ENCODE measurements at places on chromosomes 12 and 14. TPM values are rescaled to one million over a fixed set of nuclear protein-coding genes. Genes with fewer than 3 reads are reported as not detected.

GRCh38 chr12:132336451-132337413 lies 7.3 kb upstream of the GALNT9 start:
- no peak overlapping the region for H3K27ac ChIP-seq
- H3K4me3 ChIP-seq, result no peak overlapping the region
- H3K36me3 ChIP-seq, result no peaks in the 10 kb centered on the region
- DNase-seq, result no peak

DNA sequence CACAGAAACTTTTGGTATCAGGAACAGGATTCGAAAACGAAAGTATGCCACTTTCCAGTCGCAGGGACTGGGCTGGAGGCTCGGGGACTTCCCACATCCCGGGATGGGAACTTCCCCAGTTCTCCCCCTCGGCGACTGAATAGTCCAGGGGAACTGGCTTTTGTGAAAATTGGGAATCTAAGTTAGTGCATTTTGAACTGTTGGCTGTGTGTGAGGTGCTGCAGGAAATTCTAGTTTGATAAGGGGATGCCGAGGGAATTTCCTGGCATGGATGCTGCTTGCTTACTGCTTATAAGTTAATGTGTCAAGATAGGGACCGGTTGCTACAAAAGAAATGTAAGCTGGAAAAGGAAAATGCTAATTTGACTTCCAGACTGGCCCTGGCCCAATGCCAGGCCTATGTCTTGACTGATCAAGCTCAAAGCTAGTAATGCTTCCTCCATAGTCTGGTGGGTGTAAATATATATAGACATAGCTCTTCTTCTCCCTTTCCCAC lies 73.4 kb upstream of the EIF5 start:
- 0 out of 3 replicates have a peak overlapping the region, but pooled peaks have one; percentile 10 for H3K27ac ChIP-seq
- peak; percentile 14 for DNase-seq
- H3K4me3 ChIP-seq, result peak overlapping the region; percentile 39
- 0 out of 2 replicates have a peak, but pooled peaks cover 3% of the 10 kb centered on the region for H3K4me1 ChIP-seq
- H3K36me3 ChIP-seq, result no peaks in the 10 kb centered on the region
- H3K27me3 ChIP-seq, result no peaks in the 10 kb centered on the region

- H3K27ac ChIP-seq, result no peak overlapping the region
- DNase-seq, result no peak
- no peaks in the 10 kb centered on the region for H3K4me1 ChIP-seq
Observed at GRCh38 chr14:104537613-104537988, 42.0 kb upstream of the C14orf180 start.

DNA sequence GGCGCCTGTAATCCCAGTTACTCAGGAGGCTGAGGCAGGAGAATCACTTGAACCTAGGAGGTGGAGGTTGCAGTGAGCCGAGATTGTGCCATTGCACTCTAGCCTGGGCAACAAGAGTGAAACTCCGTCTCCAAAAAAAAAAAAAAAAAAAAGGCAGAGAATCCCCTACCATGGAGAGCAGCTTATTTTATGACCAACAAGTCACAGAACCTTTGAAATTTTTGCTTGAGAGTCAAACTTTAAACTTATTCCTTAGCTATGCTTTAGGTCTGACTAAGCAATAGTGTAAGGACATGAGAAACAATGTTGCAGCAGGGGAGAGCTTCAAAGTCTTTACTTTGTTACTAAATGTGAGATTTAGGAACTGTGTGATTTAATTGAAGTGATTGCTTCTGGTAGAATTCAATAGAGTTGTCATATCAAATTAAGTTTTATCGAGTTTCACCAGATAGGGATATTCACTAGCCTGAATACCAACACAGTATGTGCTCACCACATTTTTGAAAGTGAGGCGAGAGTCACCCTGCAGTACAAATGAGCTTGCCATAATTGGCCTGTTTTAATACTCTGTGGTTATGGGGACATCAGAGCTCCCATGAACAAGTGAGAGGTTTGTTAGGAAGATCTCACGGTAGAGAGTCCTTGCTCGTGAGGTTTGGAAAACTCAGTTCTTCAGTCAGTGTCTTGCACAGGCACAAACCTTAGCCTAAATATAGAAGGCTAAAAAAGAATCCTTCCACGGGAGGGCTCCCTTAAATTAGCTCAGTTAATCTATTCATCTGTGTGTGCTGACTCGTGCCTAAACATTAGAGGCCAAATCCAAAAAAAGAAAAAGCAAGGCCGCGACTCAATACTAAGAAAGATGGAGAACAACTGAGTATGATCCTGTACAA lies 108.6 kb downstream of the SAMD4A start:
- H3K27ac ChIP-seq, result no peak overlapping the region
- no peaks in the 10 kb centered on the region for H3K27me3 ChIP-seq
- no peak for DNase-seq
- no peaks in the 10 kb centered on the region for H3K36me3 ChIP-seq
- no peak overlapping the region for H3K4me3 ChIP-seq

GRCh38 chr14:91330856-91331255 lies 86.4 kb upstream of the GPR68 start:
- H3K36me3 ChIP-seq, result peaks cover 10% of the 10 kb centered on the region
- H3K27ac ChIP-seq, result no peak overlapping the region
- no peak overlapping the region for H3K4me3 ChIP-seq
- DNase-seq, result no peak
- peaks cover 16% of the 10 kb centered on the region for H3K4me1 ChIP-seq
- no peaks in the 10 kb centered on the region for H3K27me3 ChIP-seq

DNA sequence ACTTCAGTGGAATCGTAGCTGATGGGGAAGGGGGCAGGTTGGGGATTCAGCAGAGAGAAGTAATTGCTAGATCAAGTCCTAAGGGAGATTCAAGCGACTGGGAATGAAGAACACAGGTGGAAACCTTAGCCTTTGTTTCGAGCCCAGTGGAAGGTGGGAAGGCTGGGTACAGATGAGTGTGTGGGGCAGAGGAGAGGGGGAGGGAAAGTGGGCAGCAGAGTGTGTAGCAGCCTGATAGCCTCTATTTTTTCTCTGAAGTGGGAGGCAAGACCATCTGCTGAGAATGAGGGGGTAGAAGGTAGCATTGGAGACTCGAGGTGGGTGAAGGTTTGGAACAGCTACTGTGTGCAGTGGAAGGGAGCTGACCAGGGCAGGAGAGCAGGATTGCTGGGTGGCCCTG lies 91.0 kb downstream of the ADCK1 start:
- no peak for DNase-seq
- H3K4me3 ChIP-seq, result no peak overlapping the region
- no peaks in the 10 kb centered on the region for H3K27me3 ChIP-seq
- no peak overlapping the region for H3K27ac ChIP-seq
- H3K4me1 ChIP-seq, result peaks cover 8% of the 10 kb centered on the region

DNA sequence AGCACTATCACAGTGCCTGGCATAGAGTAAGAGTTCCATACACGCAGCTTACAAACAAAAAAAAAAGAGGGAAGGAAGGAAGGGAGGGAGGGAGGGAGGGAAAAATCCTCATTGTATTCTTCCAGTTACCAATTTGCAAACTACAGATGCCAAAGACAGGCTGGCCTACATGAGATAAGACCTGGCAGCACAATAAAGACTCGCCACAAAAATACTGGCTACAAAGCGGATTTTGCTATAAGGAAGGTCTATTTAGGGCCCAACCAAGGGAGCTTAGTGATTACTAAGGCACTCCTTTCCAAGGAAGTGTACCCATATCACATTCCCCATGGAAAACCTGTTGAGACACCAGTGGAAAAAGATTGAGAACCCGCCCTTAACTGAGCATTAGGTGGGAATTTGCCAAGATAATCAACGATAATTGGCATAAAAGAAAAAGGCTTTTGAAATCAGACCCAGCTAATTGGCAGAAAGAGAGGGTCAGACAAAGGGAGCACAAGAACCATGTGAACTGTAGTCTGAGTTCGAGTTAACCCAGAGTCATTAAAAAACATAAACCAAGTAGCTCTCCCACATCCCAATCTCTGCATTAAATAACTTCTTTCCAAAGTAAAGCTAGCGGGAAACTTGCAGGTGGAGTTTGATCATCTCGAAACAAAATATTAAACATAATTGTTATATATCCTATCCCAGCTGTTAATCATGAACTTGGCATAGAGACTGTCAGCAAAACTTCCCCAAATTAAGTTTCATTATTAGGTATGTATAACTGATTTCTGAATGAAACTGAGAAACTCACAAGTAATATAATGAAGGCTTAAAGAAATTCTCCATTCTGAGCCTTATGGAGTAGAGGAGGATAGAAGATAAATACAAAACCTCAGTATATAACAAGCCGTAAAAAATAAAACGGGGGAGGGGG lies 50.1 kb downstream of the PHLDA1 start:
- H3K27me3 ChIP-seq, result peaks cover 4% of the 10 kb centered on the region
- H3K4me1 ChIP-seq, result peaks cover 15% of the 10 kb centered on the region
- no peak overlapping the region for H3K4me3 ChIP-seq
- no peak overlapping the region for H3K27ac ChIP-seq
- no peaks in the 10 kb centered on the region for H3K36me3 ChIP-seq

GRCh38 chr14:103932791-103933490 lies 4.7 kb downstream of the TDRD9 start:
- no peaks in the 10 kb centered on the region for H3K27me3 ChIP-seq
- H3K4me3 ChIP-seq, result no peak overlapping the region
- DNase-seq, result no peak
- no peaks in the 10 kb centered on the region for H3K4me1 ChIP-seq

DNA sequence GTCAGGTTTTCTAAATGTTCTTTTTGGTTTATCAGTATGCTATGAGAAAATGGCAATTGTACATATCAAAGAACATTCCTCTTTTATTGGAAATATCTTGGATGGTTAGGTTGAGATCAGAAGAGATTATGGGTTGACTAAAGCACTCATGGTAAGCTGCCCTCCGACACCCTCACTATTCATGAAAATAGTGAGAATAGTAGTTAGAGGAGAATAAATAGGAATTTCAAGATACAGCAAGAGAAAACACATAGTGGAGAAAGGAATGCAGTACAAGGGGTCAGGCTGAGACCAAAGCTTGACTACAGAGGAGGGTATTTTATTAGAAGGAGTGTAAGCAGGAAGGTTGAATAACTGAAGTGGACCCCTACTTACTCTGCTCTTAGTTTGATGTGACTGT lies 112.5 kb downstream of the PTPRQ start:
- no peak overlapping the region for H3K27ac ChIP-seq
- no peaks in the 10 kb centered on the region for H3K27me3 ChIP-seq

GRCh38 chr12:45234139-45234865 lies 18.4 kb downstream of the ANO6 start:
- H3K27ac ChIP-seq, result peak overlapping the region; percentile 80
- no peaks in the 10 kb centered on the region for H3K4me1 ChIP-seq
- peak; percentile 42 for DNase-seq
- no peaks in the 10 kb centered on the region for H3K27me3 ChIP-seq
- H3K4me3 ChIP-seq, result no peak overlapping the region

DNA sequence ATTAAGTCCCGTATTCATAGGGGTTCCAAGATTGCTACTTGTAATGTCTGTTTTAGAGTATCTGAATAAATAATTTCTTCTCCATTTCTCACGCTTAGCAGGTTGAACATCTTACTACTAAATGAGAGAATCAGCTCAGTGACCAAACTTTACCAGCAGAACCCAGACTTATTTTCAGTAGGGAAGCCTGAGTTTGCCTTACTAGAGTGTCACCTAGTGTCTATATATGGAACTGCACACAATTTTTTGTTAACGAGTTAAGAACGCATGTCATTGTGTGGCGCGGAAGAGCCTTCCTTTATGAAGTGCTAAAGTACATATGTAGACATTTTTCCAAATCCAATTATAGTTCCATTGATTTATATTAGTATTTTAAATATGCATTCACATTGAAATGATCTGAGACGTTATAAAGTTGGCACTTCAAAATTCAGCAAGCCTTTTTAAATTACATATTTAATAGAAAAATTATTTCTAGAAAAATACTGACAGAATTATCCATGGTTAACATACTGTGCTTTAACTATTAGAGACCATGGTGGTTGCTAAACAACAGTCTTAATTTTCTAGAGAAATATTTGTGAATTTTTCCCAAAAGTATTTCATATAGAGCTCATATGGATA lies 88.3 kb downstream of the RPS29 start:
- H3K27ac ChIP-seq, result no peak overlapping the region
- no peaks in the 10 kb centered on the region for H3K27me3 ChIP-seq
- no peak overlapping the region for H3K4me3 ChIP-seq

- no peaks in the 10 kb centered on the region for H3K36me3 ChIP-seq
- no peaks in the 10 kb centered on the region for H3K4me1 ChIP-seq
- no peaks in the 10 kb centered on the region for H3K27me3 ChIP-seq
- no peak overlapping the region for H3K27ac ChIP-seq
- no peak for DNase-seq
Observed at GRCh38 chr12:44031472-44032185, 195.7 kb downstream of the TMEM117 start.

DNA sequence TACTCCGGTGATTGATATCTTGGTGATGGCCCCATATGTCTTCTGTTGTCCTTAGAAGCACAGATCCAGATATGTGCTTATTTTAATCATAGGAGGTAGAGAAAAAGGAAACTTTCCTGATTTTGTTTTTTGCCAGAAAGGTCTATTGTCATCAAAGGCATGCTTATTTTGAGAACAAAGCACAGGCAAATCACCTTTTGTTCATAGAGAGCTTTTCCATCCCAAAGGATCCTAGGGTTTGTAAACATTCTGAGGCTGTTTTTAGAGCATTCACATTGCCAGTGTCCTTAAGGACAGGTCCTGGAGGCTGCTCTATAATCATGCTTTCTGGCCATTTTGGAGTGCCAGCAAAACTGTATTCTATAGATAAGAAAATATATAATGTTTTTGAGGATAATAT lies 148.5 kb upstream of the SEL1L start:
- H3K4me3 ChIP-seq, result no peak overlapping the region
- H3K4me1 ChIP-seq, result no peaks in the 10 kb centered on the region
- no peak overlapping the region for H3K27ac ChIP-seq
- DNase-seq, result no peak
- H3K36me3 ChIP-seq, result no peaks in the 10 kb centered on the region
- H3K27me3 ChIP-seq, result no peaks in the 10 kb centered on the region

DNA sequence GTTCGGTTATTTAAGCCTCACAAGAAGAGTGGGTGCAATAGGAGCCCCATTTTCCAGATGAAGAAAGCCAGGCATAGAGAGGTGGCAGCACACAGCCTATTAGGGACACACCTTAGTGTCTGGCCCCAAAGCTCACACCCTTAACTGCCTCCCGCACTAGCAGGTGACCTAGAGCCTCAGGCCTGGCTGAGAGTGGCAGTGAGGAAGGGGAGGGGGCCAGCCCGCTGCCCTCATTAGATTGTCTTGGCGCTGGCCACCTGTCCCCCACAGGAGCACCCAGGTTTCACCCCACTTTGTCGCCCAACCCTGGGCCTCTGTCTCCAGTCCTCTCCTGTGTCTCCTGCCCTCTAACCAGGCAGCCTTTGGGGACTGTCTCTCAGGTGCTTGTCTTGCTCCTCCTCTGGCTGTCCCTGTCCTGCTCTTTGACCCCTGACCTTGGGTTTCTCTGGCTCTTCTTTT lies 18.5 kb upstream of the PGF start:
- H3K4me3 ChIP-seq, result no peak overlapping the region
- H3K27me3 ChIP-seq, result no peaks in the 10 kb centered on the region
- no peak for DNase-seq
- no peak overlapping the region for H3K27ac ChIP-seq

- DNase-seq, result no peak
- no peaks in the 10 kb centered on the region for H3K4me1 ChIP-seq
- H3K36me3 ChIP-seq, result no peaks in the 10 kb centered on the region
- no peak overlapping the region for H3K27ac ChIP-seq
- H3K27me3 ChIP-seq, result no peaks in the 10 kb centered on the region
Observed at GRCh38 chr14:49926803-49927202, 33.9 kb downstream of the ARF6 start.

The OR4E1 gene
- not detected for total RNA-seq

The CFAP73 gene
- total RNA-seq, result not detected

The RNF34 gene
- 42.4 TPM for total RNA-seq

The FSCB gene
- total RNA-seq, result not detected

The MIP gene
- 0.29 TPM for total RNA-seq

The GSG1 gene
- not detected for total RNA-seq

The GPR137C gene
- total RNA-seq, result 0.07 TPM

The SPRYD4 gene
- total RNA-seq, result 2.6 TPM
